ENCODE measurements at places on chromosomes 2 and 18.

DNA sequence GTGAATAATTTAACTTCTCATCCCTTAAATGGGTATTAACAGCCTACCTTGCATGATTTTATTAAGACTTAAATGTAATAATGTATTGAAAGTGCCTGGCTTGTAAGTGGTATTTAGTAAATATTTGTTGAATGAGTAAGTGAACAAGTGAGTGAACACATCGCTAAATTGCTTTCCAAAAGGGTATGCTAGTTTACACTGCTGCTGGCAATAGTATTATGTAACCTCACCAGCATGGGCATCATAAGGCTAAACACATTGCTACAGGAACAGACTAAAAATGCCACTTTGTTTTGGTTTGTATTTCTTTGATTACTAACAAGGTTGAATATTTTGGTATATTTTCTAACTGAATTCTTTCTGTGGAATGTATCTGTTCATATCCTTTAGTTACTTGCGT is 9.8 kb downstream of the WDR43 start:
- no peak for DNase-seq

GRCh38 chr18:179499-179898 is 21.1 kb downstream of the USP14 start:
- no peak for DNase-seq

- peak; percentile 42 for DNase-seq
Measured at GRCh38 chr2:230068651-230069055, at the start of gene SLC16A14. SLC16A14 (minus strand) TSS chr2:230068924; CDS start chr2:230059352, 9,572 bp downstream.

DNA sequence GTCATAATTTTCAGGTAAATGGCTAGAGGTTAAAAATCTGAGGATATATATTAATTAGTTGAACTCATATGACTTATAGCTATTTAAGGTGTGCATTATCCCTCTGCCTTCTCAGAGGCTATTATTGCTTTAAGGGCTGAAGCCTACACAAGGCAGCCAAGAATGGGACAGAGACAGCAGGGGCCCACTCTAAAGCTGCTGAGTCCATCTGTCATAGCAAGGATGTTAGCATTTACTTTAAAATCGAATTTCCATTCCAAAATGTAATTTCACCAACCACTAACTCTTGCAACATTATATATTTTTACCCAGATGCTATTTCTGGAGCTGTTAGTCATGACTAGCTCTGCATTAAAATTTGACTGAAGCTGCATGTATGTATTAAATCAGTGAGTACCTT is 236.3 kb upstream of the FSIP2 start:
- DNase-seq = no peak

- no peak for DNase-seq
Measured at GRCh38 chr2:180890781-180891180, 89.6 kb upstream of the UBE2E3 start.

GRCh38 chr2:44927985-44928482 is 13.5 kb upstream of the SIX3 start:
- no peak for DNase-seq

- DNase-seq = no peak
Measured at GRCh38 chr2:124316133-124316532, 291.0 kb downstream of the CNTNAP5 start.

- DNase-seq = no peak
Measured at GRCh38 chr18:79851950-79852349, 54.2 kb downstream of the KCNG2 start.

GRCh38 chr18:42446195-42446594 is 491.2 kb downstream of the PIK3C3 start:
- no peak for DNase-seq

GRCh38 chr2:102313025-102313424 is 1.7 kb downstream of the IL1RL1 start:
- no peak for DNase-seq
